ENCODE measurements at places on chromosomes 12 and 14. TPM values are rescaled to one million over a fixed set of nuclear protein-coding genes. Genes with fewer than 3 reads are reported as not detected.
A peak's percentile ranks its signal among the peaks of the same experiment; 100 is the strongest.

The UNC79 gene
- 0.02 TPM for total RNA-seq

The KRT81 gene
- not detected for total RNA-seq

The PIWIL1 gene
- total RNA-seq: not detected

The ACSM4 gene
- total RNA-seq: not detected

The DNAJC22 gene
- not detected for total RNA-seq

- no peak for DNase-seq
Observed at GRCh38 chr12:55612646-55613045, 24.0 kb upstream of the OR10P1 start.

The DGKA gene
- total RNA-seq: 285 TPM

- DNase-seq: peak; percentile 24
Observed at GRCh38 chr12:12265571-12266388, 1.1 kb downstream of the LRP6 start.

DNA sequence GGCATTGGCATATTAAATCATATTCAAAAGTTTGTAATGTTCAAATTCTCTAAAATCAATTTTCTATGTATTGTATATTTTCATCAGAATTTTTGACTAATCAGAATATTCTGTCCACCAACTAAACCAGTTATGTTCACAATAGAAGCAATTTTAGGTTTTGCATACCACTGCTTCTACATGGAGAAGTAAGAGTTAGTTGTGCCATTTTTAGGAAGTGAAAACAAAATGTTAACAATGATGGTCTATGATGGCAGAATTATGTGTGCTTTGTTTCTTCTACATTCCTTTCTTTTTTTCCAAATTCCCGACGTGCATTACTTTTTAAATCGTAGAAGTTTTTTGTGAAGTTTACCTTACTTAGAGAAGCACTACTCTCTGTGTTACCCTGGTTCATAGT lies 29.5 kb downstream of the ABHD12B start:
- DNase-seq: no peak

The TMEM253 gene
- total RNA-seq: not detected

DNA sequence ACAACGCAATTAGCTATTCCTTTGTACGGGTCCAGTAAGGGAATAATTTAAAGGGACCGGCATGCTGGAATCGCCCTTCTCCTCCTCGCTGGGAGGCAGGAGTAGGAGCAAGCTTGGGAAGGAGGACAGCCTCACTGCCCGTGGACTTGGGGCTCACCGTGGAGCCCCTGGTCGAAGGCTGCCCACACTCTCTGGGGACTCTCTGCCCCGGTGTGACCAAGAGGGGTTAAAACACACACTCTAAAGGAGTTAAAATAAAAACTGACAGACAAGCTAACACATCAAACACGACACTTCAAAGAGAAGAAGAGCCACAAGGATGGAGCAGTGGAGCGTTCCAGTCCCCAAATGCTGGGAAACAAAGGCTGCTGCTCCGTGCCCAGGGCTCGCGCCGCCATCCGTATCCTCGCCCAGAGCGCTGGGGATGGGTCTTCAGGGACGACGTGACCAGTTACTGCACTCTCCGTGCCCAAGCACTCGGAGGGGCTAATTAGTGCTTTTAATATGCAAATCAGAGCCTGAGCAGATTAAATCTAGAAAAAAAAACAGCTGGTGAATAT lies 123.3 kb downstream of the PAPOLA start:
- DNase-seq: no peak

The SLCO1B1 gene
- total RNA-seq: not detected

The TGFB3 gene
- 4.4 TPM for total RNA-seq

DNA sequence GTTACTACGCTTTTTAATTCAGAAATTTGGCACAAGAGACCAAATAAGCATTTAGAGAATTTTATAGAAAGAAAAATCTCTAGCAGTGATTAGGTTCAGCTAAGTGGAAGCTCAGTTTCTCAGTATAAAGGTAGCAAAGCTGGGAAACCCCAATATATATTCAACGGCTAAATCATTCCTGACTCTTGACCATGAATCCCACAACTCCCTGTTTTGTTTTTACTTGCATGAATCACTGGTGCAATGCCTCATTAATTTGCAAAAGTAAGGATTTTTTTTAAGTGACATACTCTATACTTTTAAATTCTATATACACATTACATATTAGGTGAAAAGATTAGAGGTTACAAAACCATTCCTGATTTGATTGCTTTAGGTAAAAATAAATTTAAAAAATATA lies 74.3 kb upstream of the PLEKHG7 start:
- DNase-seq: no peak

DNA sequence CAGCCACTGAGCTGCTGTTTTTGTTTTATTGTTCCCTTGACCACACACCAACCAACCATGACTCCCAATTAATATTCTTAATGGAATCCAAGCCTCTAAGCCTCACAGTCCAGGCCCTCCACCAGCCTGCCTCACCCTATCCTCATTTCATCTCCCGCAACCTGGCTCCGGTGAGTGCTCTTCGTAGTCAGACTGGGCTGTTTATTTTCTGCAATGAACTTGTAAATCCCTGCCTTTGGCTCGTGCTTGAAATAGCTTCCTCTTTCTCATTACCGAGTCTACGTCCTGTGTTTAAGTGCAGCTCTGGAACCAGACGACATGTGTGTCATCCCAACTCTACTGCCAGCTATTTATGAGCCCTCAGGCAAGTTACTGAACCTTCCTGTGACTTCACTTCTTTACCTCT lies 12.4 kb upstream of the ETFBKMT start:
- no peak for DNase-seq

DNA sequence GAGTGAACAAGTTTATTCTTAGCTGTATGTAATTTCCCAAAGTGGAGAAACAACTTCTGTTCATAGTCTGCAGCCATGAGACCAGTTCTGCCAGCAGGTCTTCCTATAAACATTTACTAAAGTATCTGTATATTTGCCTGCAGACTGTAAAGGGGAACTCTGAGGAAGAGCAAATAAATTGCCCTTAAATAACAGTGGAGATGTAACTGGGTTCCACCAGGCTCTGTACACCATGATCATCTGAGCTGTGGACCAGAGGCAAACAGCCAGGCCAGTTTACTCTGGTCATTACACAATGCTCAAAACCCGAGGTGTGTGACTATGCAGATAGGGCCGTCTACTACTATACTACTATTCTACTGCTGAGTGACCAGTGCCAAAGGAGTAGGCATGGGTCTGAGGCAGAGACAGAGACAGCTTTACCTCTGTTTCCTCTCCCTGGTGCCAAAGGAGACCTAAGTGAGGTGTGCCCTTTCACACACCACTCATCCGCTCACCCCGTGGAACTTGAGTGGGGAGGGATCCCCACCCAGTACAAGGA lies 21.1 kb upstream of the CERS5 start:
- DNase-seq: no peak

DNA sequence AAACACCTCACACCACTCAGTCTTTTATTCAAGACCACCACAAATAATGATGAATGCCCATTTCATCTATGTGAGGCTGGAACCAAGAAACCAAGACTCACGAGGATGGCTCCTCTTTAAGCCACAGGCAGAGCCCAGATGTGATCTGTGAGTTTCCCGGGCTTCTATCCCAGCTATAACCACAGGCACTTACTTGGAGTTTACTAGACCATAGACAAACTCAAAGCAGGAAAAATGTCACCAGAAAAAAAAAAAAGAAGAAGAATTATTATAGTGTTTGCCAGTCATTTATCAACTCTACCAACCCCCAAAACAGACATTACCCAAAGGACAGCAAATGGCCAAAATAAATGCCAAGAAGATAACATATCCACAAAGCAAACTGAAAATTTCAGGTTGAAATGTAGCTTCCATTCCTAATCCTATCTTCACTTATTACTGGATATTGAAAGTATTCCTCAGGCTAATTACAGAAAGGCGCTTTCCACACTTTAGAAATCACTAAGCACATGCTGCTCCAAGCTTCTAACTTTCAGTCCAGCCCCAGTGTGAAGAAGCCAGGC lies 44.7 kb downstream of the ZFYVE1 start:
- no peak for DNase-seq

DNA sequence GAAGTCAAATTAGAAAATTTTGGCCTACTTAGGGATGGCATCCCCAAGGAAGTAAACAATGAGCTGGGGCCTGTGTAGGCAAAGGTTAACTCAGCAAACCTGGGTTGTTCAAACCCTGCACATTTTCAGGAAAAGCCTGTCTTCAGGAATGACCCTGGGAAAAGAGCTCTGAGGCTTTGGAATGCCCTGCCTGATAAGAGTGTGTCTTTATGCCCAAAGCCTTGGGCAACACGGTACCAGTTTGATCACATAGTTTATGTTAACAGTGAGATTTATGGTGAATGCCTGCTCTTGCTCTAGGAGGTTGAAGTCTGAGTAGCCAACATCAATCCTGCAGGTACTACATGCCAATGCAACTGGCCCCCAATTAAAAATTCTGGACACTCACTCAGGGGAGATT lies 28.2 kb upstream of the STAB2 start:
- DNase-seq: no peak

DNA sequence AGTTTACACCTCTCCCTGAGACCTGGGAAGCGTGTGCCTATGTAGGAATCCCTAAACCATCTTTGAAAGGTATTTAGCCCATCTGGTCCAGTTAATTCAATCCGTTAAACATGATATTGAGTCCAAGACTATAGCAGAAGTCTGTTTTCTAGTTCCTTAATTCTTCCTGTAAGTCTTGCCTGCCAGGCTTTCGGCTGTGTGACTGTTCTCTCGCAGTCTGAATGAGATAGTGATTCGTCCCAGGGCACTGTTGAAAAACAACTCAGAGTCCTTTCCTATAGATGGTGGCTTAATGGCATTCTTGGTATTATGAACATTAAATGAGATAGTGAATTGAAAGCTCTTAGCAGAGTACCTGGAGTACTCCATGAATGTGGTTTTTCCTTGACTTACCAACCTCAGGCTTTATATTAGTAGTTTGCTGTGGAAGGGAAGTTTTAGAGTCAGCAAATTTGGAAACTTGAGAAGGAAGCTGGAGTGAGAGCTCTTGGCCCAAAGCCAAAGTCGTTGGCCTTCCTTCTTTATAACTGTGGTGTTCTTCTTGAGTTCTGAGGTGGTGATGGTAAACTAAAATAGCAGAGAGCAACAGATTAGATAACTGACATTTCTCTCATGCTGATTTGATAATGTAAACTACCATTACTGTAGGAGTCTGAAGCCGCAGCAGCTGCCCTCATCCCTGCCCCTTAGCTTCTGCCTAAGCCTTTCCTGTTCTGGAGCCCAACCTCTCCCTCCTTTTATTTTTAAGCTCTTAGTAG lies 76.5 kb downstream of the TGFB3 start:
- DNase-seq: no peak

DNA sequence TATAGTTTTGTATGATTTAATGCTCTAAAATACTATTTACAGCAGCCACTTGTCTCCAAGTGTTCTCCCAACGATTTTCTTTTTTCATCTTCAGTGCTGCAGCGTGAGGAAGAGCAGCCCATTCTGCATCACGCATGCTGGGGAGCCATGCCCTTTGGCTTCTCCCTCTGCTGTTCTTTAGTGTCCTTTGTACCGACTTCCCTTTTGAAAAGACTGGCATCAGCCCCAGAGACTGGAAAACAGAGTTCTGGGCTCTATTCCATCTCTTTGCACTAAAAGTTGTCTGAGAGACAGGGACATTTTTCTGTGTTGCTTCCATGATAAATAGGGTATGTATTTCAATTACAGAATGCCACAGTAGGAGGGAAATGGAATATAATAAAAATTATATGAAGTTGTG lies 105.1 kb downstream of the RERG start:
- no peak for DNase-seq

The OR4E1 gene
- 0.10 TPM for total RNA-seq

GRCh38 chr14:72024043-72024407 lies 91.8 kb downstream of the RGS6 start:
- peak; percentile 69 for DNase-seq

The DPPA3 gene
- not detected for total RNA-seq

DNA sequence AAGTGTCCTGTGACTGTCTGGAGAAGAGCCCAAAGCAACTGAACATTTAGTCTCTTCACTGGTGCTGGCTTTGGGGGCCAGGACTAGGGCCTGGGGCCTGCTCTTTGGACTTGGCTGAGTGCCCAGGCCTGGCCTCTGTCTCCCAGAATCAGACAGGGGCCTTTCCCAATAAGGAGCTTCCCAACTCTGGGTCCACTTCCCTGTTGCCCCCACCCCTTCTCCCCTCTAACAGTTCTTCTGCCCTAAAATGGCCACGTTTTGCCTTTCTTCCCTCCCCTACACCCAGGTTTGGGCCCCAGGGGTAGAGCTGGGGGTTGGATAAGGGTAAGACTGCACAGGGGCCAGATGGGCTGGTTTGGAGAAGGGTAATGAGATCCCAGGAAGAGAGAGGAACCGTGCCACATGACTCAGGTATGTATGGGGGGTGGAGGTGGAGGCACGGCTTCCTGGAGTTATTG lies 10.0 kb upstream of the ITGA5 start:
- no peak for DNase-seq

DNA sequence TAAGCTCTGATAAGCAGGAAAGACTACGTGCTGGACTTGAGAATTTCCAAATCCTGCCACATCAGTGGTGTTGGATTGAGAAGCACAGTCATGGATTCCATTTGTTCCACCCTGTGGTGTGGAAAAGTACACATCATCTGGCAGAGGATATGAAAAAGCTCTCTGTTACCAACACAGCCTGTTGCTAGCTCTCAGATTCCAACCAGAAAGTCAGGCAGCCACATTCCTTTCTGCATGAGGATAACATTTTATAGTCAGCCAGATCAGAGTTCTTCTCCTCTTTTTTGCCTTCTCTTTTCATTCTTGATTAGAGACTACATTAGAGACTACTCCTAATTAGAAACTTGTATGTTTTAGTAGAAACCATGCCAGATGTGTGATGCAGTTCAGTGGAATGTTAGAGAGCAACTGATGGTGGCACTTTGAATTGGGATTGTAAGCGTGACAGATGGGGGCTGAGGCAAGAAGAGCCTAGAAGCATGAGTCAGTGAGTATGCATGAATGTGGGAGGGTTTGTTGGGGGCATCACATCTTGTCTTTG lies 61.2 kb upstream of the STXBP6 start:
- no peak for DNase-seq

The TULP3 gene
- total RNA-seq: 4.4 TPM

GRCh38 chr12:30827101-30828066 lies 72.6 kb upstream of the CAPRIN2 start:
- DNase-seq: no peak

DNA sequence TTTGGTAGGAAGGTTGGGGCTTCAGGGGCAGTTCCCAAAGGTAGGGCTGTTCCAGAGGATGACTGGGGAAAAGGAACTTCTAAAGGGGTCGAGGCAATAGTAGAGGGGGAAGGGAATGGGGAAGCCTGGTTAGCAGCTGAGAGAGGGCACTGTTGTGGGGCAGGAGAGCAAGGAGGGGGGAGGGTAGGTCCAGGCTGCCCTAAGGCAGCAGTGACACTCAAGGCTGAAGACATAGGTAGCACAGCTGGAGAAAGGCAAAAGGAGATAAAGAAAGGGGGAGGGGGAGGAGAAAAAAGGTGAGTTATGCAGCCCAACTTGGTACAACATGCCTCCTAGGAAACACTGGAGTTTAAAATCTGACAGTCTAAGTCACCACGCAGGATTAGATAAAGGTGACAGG lies 3.9 kb downstream of the NACA start:
- no peak for DNase-seq

DNA sequence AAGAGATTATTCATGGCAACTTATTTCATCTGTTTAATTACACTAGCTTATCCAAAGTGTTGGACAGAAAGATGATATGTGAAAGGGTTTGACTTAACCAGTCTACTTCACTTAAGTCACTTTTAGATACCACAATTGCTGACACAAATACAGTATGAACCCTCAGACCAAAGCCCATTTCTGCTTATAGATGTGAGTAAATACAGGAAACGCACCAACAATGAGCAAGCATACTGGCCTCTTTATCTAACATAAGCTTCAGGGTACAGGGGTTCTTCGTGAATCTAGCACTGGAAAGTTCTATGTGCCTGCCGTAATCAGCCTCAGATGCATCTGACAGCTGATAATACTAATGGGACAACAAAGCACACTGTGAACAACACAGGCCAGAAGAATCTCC lies 209.6 kb downstream of the MED13L start:
- no peak for DNase-seq

The PMEL gene
- 1.2 TPM for total RNA-seq

All from activated naive CD4-positive, alpha-beta T cell treated with anti-CD3 and anti-CD28 coated beads for 36 hours (primary cell).